Activated T-cell treated with anti-CD3 and anti-CD28 coated beads, Interleukin-2, amount 50 U/mL, for 4 hours (primary cell): ENCODE measurements at places on chromosomes 1 and 21. TPM values are rescaled to one million over a fixed set of nuclear protein-coding genes. Genes with fewer than 3 reads are reported as not detected.

F13B gene
- not detected for total RNA-seq

CAPN8 gene
- not detected for total RNA-seq

EPHA8 gene
- not detected for total RNA-seq

PGLYRP4 gene
- not detected for total RNA-seq

RERE gene
- 53.4 TPM for total RNA-seq

CYP4X1 gene
- not detected for total RNA-seq

CFHR4 gene
- total RNA-seq, result not detected

TLCD4 gene
- 0.03 TPM for total RNA-seq

KCNT2 gene
- total RNA-seq, result not detected

GRCh38 chr1:221635305-221635704 is 106.6 kb downstream of the DUSP10 start:
- DNase-seq, result no peak

- DNase-seq, result no peak
Observed at GRCh38 chr1:13583966-13584791, 547 bp downstream of the PDPN start.

- DNase-seq, result no peak
Observed at GRCh38 chr1:201069636-201070035, 42.6 kb downstream of the CACNA1S start.

DNA sequence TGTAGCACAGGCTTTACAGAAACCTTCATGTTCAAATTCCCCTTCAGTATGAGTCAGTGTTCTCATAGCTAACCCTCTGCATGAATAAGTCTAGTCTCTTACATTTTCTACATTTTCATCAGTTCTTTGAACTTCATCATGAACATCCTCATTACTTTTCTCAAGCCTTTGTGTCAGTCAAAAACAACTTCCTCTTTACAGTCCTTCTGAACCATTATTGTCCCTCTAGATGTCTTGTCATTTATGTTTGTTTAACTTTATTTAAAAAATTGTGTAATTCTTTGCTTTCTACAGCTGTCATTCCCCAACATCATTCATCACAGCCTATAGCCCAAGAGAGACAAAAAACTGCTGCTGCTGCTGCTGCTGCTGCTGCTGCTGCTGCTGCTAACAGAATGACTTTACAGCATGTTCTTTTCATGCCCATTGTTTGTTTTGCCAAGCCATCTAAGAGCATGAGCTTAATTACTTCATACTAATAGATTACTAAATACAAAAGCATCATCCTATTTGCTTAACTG is 133.1 kb downstream of the LRRC40 start:
- no peak for DNase-seq

GRCh38 chr1:46186076-46186475 is 9.8 kb upstream of the P3R3URF start:
- DNase-seq, result no peak

DNA sequence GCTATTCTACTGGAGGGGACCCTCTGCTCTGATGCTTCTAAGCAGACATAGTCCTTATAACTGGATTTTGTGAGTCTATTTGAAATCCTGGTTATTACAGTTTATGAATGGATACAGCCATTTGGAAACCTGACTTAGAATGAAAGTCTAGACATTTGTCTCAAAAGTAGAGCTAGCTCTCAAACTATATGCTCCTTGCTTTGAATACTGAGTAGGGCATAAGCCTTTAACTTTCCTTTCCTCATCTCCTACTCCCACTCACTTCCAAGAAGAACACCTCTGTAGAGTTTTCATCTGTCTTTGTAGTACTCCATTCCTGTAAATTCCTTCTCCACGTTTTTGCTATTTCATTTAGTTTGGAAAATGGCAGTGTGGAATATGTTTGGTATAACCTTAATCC is 9.0 kb upstream of the ARID1A start:
- no peak for DNase-seq

DNA sequence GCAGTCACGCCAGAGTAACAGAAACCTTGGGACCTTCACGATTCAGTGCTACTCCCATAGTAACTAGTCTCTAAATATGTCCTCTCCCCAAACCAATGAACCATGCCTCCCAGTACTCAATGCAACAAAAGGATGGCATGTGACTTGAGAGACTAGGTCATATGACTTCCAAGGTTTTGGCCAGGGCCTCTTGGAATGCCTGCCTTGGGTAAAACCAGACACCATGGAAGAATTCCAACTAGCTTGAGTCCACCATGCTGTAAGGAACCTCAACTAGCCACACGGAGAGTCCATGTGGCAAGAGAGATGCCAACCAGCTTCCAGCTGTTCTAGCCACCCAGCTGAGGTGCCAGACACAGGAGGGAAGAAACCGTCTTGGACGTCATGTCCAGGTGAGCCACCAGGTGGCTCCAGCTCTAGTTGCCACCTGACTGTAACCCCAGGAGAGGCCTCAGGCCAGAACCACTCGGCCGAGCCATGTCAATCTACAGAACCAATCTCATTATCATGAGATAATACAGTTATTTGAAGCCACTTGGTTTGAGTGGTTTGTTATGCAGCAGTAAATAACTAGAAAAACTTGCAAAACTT is 115.0 kb downstream of the SYF2 start:
- no peak for DNase-seq

GRCh38 chr21:28540514-28540913 is 452.2 kb downstream of the LTN1 start:
- no peak for DNase-seq

DNA sequence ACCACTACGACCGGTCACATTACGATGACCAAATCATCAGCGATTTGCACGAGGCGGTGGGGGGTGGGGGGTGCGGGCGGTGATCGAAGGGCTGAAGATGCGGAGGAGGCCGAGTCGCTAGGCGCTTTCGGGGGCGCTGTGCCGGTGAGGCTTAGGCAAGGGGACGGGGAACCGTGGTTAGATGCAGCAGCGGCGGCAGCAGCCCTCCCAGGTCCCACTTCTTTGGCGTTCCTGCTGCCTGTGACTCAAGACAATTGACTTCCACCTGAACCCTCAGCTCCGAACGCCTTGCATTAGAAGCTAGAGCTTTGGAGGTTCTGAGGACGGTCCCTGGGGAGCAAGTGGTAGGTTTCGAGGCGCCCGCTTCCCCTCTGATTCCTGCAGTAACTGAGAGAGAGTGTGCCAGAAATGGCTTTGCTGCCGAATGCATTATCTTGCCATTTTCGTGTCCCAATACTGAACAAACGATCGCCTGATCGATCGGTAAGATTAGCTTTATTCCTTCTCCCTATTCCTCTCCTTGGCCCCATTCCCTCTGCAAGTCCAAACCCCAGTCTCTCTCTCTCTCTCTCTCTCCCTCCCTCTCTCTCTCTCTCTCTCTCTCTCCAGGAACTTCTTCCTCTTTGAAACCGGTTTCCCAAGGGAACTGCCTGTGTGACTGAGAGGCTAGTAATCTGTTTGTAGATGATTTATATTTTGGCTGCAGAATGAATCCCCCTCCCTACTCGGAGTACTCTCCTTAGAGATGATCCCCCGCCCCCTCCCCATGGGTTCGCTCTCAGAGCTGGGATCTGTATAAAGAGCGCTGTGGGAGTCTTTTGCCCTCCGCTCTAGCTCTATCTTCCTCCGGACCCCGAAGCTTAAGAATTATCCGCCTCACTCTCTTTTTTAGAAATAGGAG is 735 bp upstream of the BRINP3 start:
- DNase-seq, result no peak

DNA sequence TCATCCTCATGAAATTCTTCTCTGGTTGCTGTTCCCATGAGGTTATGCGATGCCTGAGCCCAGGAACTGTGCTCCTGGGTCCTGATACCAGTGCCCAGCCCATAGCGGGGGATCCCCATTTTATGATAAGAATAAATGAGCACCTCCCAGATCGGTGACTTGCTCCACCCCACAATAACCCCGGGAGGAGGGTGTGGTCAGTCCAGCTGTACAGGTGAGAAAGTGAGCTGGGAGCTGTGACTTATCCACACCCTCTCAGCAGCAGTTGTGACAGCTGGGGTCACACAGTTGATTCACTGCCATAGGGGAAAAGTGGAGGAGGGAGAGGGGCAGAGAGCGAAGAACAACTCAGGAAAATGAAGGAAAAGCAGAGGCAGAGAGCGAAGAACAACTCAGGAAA is 33.4 kb downstream of the OR2G3 start:
- no peak for DNase-seq

DNA sequence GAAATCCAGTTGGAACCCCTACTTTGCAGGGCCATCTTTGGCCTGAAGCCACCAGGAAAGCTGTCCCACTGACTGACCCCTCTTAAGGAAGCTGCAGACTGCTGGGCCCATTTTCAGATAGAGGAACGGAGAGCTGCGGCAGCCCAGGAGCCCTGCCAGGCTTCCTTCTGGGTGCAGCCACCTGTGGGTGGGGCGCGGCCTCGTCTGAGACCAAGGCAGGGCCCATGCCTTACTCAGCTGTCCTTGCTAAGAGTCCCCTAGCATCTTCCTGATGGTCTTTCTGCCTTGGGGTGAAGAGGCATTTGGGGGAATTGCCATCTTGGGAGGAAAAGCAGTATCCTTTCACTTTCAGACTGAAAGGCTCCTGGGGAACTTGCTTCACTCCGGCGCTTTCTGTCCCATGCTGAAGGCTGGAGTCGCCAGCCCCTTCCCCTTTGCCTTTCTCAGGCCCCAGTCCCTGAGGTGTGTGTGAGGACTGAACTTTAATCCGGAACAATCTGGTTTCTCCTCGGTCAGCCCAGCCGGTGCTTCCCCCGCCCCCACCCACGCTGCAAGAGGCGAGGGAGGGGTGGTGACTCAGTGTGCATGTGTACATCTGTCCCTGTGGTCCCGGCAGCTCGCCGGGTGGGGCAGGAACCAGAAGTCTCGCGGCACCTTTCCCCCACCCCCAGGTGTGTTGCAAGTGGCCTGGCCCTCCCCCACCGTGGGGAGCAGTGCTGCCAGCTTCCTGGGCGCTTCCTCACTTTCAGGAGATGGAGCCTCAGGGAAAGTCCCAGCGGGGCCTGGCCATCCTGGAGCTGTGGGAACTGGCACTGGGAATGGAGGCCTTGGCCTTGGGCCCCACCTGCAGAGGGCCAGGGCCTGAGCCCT is 5.1 kb downstream of the ZC3H12A start:
- DNase-seq, result peak; percentile 94

- no peak for DNase-seq
Observed at GRCh38 chr1:230265200-230266115, 160.7 kb downstream of the PGBD5 start.

- DNase-seq, result no peak
Observed at GRCh38 chr1:11134251-11134897, 34.7 kb upstream of the EXOSC10 start.

- no peak for DNase-seq
Observed at GRCh38 chr1:246329900-246330299, 177.2 kb downstream of the SMYD3 start.

GRCh38 chr1:232037774-232038388 is 411.3 kb downstream of the DISC1 start:
- DNase-seq, result no peak

DNA sequence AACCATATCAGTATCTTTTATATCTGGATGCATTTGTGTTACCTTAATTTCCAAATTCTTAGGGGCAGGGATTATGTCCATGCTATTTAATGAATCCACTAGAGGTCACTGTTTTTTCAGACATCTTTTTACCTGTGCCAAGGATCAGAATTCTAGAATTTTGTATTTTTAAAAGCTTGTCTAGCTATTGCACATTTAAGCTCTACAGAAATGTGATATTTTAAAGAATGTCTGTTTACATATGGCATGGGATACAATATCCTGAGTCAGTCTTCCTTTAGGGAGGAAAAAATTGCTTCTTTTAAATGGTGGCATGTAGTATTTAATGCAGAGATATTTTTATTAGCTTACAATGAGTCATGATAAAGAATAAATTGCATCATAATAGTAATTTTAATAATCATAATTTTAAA is 11.3 kb downstream of the RPAP2 start:
- no peak for DNase-seq

- no peak for DNase-seq
Observed at GRCh38 chr1:206117151-206117948, at the start of gene AVPR1B. TSS of gene AVPR1B (minus strand) at chr1:206117388. CDS start at chr1:206116890, 498 bp downstream.

- no peak for DNase-seq
Observed at GRCh38 chr1:245341743-245342142, 187.0 kb downstream of the KIF26B start.

- DNase-seq, result no peak
Observed at GRCh38 chr21:46289655-46290179, 3.6 kb downstream of the YBEY start.

GRCh38 chr1:18938707-18939070 is 17.8 kb downstream of the IFFO2 start:
- DNase-seq, result no peak

- DNase-seq, result no peak
Observed at GRCh38 chr1:57461405-57461804, 37.5 kb upstream of the DAB1 start.

GRCh38 chr1:159931101-159931794 is 5.9 kb upstream of the TAGLN2 start:
- DNase-seq, result no peak

GRCh38 chr1:71787699-71788098 is 494.6 kb downstream of the NEGR1 start:
- no peak for DNase-seq

GRCh38 chr1:99705385-99705784 is 59.5 kb downstream of the PALMD start:
- no peak for DNase-seq

- DNase-seq, result no peak
Observed at GRCh38 chr1:47340227-47340626, 6.6 kb downstream of the CMPK1 start.

DNA sequence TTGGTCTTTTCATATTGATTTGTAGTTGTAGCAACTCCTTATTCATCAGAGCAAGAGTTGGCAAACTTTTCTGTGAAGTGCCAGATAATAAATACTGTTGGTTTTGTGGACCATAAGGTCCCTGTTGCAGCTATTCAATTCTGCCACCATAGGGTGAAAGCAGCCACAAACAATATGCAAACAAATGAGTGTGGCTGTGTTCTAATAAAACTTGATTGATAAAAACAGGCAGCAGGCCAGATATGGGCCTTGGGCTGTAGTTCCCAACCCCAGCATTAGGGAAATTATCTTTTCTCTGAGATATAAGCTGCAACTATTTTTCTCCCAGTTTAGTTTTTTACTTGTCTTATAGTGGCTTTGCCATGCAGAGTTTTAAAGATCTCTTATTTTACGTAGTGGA is 469.2 kb downstream of the SMYD3 start:
- DNase-seq, result no peak

- no peak for DNase-seq
Observed at GRCh38 chr1:21451981-21452411, 12.1 kb downstream of the NBPF3 start.

DNA sequence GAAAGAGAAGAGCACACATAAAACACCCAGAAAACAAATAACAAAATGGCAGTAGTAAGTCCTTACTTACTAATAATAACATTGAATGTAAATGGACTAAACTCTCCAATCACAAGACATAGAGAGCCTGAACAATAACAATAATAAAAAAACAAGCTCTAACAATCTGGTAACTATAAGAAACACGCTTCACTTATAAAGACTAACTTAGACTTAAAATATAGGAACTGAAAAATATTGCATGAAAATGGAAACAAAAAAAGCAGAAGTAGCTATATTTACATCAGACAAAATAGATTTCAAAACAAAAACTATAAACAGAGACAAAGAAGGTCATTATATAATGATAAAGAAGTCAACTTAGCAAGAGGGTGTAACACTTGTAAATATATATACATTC is 83.1 kb upstream of the LYPLAL1 start:
- DNase-seq, result no peak

GRCh38 chr1:7644961-7645750 is 125.9 kb upstream of the VAMP3 start:
- no peak for DNase-seq
